Erythroblast (primary cell): ENCODE measurements at places on chromosomes 1 and 21.
A peak's percentile ranks its signal among the peaks of the same experiment; 100 is the strongest.

DNA sequence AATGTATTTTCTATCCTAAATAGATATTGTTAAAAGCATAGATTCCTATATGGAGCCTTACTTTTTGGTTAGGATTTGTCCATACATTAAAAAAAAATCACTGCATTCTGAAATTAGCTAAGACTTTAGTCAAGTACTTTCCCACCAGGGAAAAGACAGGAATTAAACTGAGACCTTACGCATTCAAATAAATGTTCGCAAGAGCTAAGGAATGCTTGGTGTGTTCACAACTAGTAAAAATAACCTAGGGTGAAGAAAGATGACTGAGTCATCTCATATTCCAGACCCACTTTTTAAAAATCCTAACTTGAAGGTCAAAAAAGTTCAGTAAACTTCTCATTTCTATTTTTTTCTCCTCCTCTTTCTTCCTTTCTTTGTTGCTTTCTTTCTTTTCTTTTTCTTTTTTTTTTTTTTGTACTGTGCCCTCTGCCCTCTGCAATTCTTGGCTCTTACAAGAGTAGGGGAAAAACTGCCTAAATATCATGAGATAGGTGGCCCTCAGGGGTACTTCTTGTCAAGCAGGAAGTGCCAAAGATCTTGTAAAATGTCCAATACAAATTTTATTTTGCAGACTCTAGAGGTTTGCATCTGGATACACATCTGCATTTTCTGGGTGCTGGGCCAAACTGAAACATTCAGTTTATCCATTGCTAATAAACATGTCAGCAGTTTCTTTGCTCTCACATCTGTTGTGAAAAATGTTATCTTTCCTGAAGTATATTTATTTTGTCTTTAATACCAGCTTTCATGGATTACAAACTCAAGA lies 121.4 kb upstream of the GORAB start:
- DNase-seq: no peak

- DNase-seq: no peak
These were observed 225.1 kb downstream of the PLA2G4A start for GRCh38 chr1:187053876-187054275.

GRCh38 chr1:63545780-63546179 lies 22.5 kb downstream of the EFCAB7 start:
- no peak for DNase-seq

GRCh38 chr1:229093609-229094336 lies 177.1 kb upstream of the RAB4A start:
- DNase-seq: no peak

GRCh38 chr1:232628335-232629249 lies 1.3 kb downstream of the SIPA1L2 start:
- DNase-seq: no peak

GRCh38 chr1:181131255-181131941 lies 42.9 kb downstream of the IER5 start:
- DNase-seq: no peak

DNA sequence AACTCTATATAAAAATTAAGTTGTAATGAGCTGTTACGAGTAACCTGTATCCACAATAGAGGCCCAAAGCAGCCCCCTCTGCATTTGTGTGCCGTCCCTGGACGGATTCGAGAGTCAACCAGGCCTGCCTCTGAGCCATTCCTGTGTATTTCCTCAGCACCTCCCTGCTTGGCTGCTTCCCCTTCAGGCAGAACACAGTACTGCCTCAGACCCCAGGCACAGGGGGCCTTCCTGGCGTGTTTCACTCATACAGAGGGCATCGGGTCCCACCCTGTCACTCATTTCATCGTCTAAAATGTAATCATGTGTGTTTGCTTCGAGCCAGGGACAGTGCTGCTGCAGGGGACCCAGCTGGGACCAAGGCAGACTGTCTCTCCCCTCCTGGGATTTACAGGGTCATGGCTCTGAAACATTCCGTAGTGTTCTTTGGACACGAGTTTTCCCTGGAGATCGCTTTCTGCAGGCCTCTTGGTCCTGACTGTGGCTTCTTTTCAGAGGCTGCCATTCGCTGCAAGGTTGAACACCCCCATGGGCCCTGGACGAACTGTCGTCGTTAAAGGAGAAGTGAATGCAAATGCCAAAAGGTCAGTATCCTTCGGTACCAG lies 19.4 kb downstream of the LGALS8 start:
- DNase-seq: no peak

- DNase-seq: no peak
These were observed 355.6 kb upstream of the ST6GALNAC5 start for GRCh38 chr1:76511558-76512179.

DNA sequence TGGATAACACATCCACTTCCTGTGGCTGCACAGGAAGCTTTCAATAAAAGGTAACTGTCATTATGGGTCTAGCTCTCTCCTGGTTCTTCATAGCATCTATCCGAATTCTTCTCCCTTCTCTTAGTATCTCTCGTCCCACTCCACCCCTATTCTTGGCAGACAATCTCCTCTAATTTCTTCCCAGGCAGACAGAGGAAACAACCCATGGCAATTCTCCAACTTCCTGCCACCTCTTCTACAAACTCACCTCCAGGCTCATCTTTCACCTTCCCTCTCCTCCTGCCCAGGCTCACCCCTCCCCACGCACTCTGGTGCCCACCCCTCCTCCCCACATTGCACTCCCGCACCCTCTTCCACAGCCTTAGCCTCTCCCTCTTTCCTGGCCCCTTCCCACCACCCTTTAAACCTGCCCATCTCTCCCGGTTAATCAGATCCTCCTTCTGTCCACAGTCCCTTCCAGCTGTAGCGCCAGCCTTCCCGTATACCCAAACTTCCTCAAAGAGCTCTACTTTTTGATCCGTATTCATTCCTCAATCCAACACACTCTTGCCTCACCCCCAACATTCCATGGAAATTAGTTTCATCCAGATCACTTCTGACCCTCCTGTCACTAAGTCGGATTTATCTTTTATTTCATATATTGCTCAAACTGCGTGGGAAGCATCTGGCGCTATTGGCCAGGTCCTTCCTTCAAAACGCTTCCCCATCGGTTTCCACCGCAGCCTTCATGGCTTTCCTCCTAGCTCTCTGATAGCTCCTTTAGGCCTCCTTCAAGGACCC lies 25.9 kb downstream of the SHISA4 start:
- DNase-seq: no peak

- no peak for DNase-seq
These were observed 20.6 kb upstream of the RCAN3 start for GRCh38 chr1:24481843-24482610.

DNA sequence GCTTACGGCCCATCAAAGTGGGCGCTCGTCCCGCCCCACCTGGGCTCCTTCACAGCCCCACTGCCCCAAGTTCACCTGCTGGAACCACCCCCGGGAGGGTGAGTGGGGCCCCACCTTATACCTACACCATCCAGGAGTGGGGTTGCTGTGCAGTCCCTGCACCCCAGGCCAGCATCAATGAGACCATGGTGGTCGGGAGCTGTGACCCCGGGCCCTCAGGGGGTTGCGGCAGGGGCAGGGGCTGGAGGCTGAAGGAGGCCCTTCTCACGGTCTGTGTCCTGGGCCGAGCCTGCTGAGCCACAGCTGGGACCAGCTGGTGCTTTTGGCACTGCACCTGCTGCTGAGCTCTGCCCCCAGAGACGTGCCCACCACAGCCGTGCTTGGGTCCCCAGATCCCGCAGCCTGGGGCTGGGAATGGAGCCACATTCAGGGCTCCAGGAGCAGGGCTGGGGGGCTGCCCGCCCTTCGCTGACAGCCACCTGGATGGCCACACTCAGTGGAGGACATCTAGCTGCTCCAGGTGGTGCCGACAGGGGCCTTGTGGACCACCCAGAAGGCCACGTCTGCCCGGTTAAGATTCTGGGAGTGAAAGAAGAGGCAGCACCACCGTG lies 17.4 kb downstream of the ACTRT2 start:
- no peak for DNase-seq

DNA sequence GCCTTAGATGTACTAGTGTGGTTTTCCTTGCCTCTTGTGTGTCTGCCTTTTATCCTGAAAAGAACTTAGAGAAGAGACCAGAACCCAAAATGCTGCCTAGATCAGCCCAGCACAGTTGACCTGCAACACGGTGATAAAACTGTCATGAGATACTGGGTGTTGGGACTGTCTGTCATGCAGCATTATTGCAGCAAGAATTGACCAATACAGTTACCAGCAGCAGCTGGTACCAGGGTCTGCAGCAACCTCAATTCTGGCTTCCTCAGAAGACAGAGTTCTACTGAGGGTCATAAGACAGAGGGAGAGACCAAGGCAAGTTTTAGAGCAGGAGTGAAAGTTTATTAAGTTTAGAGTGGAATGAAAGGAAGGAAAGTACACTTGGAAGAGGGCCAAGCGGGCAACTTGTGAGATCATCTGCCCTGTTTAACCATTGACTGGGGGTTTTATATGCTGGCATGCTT lies 182.0 kb downstream of the DYRK1A start:
- DNase-seq: peak; percentile 81
